ENCODE measurements at places on chromosomes 11 and 22.
A peak's percentile ranks its signal among the peaks of the same experiment; 100 is the strongest.

DNA sequence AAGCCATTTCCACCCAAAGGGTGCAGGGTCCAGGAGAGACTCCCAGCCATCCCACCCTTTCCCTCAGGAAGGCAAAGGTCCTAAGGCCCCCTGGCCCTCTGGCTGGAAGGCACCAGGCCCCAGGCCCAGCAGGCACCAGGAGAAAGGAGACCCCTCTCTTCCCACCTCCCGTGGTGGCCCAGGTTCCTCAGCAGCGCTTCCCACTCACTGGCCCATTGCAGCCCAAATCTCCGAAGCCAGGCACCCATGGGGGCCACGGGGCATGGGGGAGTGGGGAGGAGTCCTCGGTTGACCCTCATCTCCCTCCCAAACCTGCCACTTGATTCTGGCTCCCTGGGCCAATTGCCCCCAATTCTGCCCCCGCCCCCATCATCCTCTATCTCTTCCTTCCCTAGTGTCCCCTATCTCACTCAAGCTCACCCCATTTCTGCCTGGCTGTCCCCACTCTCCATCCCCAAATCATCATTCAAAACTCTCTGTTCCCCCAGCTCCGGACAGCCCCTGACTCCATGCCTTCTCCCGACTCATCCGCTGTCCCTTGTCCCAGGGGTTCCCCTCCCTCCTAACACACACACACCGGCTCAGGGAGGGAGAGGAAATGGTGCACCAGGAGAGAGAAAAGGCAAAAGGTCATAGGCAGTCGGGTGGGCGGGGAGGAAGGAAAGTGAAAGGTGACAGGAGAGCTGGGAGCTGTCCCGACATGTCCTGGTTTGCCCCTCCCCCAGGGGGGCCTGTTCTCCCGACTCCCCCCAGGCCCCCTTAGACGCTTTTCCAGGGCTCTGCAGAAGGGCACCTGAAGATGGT, 1.2 kb downstream of the LIF start:
- no peak for DNase-seq

GRCh38 chr22:17501679-17502285, 61.5 kb upstream of the SLC25A18 start:
- DNase-seq = no peak

- no peak for DNase-seq
These were observed 29.8 kb downstream of the CAPN1 start for GRCh38 chr11:65211293-65212105.

DNA sequence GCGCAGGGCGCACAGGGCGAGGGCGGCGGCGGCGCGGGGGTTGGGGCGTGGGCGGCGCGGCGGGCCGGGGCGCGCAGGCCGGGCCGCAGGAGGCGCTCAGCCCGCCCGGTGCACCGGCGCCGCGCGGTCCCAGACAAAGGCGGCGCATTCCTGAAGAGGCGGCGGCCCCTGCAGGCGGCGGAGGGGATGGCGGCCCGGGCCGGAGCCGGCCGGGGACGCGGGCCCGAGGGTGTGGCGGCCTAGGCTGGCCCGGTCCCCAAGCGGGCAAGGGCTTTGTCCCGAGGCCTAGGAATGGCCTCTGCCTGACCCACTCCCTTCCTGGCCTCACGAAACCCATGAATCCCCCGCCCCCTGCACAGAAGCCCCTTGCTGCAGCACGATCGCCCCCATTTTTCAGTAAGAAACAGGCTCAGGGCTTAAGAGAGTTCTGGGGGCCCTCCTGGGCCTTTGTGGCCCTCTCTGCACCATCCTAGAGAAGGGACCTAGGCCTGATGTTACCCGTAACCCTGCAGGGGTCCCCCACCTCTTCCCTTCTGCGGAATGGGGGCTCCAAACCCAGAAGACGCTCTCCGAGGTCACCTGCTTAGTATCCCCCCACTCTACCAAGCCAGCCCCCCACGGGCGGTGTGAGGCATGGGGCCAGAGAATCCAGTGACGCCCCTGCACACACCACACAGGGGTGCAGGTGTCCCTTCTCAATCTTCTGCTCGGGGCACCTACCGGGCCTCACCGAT, at the start of gene RTN4R:
Gene RTN4R, minus strand, starts transcription at position 40 of the 734 bp plus-strand sequence. CDS start 226 bp downstream, outside the sequence.
- peak; percentile 43 for DNase-seq

- DNase-seq = no peak
These were observed 301.7 kb downstream of the BRD1 start for GRCh38 chr22:49525801-49526535.

GRCh38 chr11:64089027-64089360, 53.3 kb downstream of the FLRT1 start:
- no peak for DNase-seq

DNA sequence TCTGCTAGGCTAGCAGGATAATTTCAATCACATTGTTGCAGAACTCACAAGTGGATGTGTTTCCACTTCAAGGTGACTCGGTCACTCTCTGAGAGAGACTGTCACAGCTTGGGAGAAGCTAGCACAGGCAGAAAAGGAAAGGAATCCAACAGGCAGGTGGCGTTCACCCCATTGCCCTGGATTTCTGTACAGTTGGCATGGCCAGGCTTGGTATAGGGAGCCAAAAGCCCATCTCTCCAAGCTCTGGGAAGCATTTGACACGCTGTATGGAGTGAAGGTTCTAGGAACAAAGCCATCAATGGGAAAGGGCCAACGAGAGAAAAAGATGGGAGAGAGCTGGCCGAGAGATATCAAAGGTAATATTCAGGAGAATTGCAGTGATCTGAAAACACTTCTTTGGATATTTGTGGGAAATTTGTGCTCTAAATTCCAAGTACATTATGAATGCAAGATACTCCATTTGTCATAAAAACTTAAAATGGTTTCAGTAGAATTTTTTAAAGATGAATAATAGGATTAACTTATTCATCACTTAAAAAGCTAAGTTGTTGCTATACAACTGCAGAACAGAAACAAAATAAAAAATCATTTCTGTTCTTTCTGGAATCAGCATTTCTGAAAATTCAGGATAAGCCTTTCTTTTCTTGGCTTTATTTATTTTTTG, 223.5 kb upstream of the NTM start:
- DNase-seq = no peak

- DNase-seq = no peak
These were observed 388.4 kb downstream of the BUD13 start for GRCh38 chr11:116384407-116384806.
